ENCODE measurements at places on chromosomes 5 and 9. TPM values are rescaled to one million over a fixed set of nuclear protein-coding genes. Genes with fewer than 3 reads are reported as not detected.

DNA sequence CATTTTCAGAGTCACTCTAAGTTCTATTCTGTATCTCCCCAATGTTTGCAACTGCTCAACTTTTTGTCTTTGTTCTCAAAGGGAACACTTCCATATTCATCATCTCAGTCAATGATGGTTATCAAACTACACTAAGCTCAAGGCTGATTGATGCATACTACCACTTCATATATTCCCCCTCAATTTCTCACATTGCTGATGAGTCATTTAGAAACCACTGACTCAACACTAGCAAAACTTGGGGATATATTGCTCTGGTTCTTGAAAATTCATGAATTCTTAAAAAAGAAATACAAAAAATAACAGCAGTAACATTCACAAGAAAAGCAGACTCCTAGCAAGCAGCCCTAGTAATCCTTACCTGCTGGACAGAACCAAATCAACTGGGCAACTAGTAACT, 52.2 kb downstream of the ABHD17B start:
- no peak for DNase-seq
- H3K27me3 ChIP-seq: no peaks in the 10 kb centered on the region
- no peaks in the 10 kb centered on the region for H3K36me3 ChIP-seq

GRCh38 chr5:168608386-168608785, 29.2 kb upstream of the PANK3 start:
- no peak overlapping the region for H3K4me3 ChIP-seq
- no peaks in the 10 kb centered on the region for H3K27me3 ChIP-seq
- DNase-seq: no peak
- no peak overlapping the region for H3K27ac ChIP-seq
- no peaks in the 10 kb centered on the region for H3K4me1 ChIP-seq

GRCh38 chr5:91978221-91978882, 595.2 kb upstream of the ARRDC3 start:
- no peak for DNase-seq
- H3K27me3 ChIP-seq: no peaks in the 10 kb centered on the region
- no peak overlapping the region for H3K4me3 ChIP-seq
- no peak overlapping the region for H3K27ac ChIP-seq

GRCh38 chr5:91224456-91224855, 158.7 kb downstream of the ARRDC3 start:
- no peaks in the 10 kb centered on the region for H3K27me3 ChIP-seq
- H3K4me3 ChIP-seq: no peak overlapping the region
- H3K36me3 ChIP-seq: no peaks in the 10 kb centered on the region
- DNase-seq: no peak
- H3K27ac ChIP-seq: no peak overlapping the region

- no peak overlapping the region for H3K4me3 ChIP-seq
- H3K27ac ChIP-seq: peak overlapping the region; percentile 18
- H3K4me1 ChIP-seq: no peaks in the 10 kb centered on the region
- no peak for DNase-seq
- no peaks in the 10 kb centered on the region for H3K36me3 ChIP-seq
These were observed 10.7 kb upstream of the SPARC start for GRCh38 chr5:151697452-151697851.

- H3K27ac ChIP-seq: no peak overlapping the region
- H3K4me1 ChIP-seq: no peaks in the 10 kb centered on the region
- DNase-seq: no peak
- no peak overlapping the region for H3K4me3 ChIP-seq
- H3K36me3 ChIP-seq: no peaks in the 10 kb centered on the region
- no peaks in the 10 kb centered on the region for H3K27me3 ChIP-seq
These were observed 460.2 kb downstream of the GADD45G start for GRCh38 chr9:90064971-90065370.

DNA sequence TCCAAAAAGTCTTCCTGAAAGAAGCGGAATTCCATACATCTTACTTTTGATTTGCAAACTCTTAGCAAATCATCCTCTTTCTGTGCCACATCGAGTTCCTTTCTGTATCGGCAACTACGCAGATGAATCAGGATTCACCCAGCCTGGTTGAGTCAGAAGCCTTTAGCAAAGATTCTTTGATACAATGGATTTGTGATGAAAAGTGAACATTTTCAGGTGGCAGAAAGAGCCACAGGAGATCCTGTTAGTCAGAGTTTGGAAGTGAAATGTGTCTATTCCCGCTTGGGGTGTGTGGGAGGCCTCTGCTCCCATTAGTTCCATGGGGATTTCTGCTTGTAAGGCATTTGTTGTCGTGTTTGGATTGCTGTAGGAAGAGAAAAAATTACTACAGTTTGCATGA, 351.8 kb upstream of the WWC1 start:
- no peaks in the 10 kb centered on the region for H3K4me1 ChIP-seq
- no peak overlapping the region for H3K4me3 ChIP-seq
- no peaks in the 10 kb centered on the region for H3K27me3 ChIP-seq
- H3K27ac ChIP-seq: no peak overlapping the region
- DNase-seq: no peak
- H3K36me3 ChIP-seq: no peaks in the 10 kb centered on the region

DNA sequence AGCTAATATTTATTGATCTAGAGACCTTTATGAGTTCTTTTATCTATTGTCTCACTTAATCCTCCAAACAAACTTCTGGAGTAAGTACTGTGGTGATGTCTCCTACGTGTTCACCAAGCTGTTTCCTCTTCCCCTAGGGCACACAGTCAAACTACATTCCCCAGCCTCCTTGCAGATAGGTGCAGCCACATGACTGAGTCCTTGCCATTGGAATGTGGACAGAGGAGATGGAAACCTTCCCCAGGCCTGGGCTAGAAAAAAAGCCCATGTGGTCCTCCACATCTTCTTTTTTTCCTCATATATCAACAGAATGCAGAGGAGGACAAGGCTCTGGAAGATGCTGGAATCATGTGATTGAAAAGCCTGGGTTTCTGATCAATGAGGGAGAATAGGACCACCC, 88.0 kb downstream of the ANKRD55 start:
- no peak for DNase-seq
- no peaks in the 10 kb centered on the region for H3K27me3 ChIP-seq
- H3K36me3 ChIP-seq: no peaks in the 10 kb centered on the region
- no peak overlapping the region for H3K4me3 ChIP-seq
- H3K4me1 ChIP-seq: peaks cover 5% of the 10 kb centered on the region

GRCh38 chr9:38196714-38197113, 127.7 kb upstream of the SHB start:
- H3K4me3 ChIP-seq: no peak overlapping the region
- no peaks in the 10 kb centered on the region for H3K36me3 ChIP-seq
- H3K4me1 ChIP-seq: peaks cover 16% of the 10 kb centered on the region
- H3K27ac ChIP-seq: no peak overlapping the region
- H3K27me3 ChIP-seq: no peaks in the 10 kb centered on the region

DNA sequence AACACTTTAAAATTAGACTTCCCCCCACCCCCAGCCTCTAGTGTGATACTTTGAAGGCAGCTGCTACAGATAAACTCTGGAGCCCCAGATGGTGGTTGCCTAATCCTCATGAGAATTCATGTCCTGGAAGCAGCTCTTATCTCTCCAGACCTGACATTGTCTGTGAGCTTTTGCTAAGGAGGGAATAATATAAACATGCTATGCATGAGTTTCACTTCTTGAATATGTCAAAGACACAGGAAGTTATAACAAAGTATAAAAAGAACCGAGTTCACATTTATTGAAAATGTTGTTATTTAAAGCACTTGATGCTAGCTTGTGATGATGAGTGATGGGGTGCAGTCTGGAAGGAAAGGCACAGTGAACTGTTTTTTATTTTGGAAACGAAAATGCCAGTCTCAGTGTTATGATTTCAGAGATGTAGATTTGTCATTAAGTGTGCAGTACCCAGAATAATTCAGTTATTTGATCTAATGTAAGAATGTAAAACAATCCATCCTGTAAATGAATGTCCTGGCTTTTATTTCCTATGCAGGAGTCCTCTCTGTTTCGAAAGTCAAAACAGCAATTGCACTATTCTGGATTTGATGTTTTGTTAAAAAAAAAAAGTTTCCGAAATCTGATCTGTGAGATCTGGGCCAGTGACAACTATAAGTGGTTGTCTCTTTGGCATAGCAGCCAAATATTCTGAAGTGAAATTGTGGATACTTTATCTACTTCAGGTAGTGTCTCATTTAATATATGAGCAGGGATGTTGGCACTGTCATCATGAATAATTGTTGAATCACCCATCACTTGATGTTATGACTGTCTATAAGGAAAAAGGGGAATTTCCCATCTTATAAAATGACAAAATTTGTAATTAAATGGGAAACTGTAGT, 77.0 kb downstream of the ZCCHC7 start:
- H3K36me3 ChIP-seq: no peaks in the 10 kb centered on the region
- H3K4me1 ChIP-seq: peaks cover 20% of the 10 kb centered on the region
- no peak overlapping the region for H3K4me3 ChIP-seq
- DNase-seq: no peak
- no peaks in the 10 kb centered on the region for H3K27me3 ChIP-seq
- no peak overlapping the region for H3K27ac ChIP-seq

DNA sequence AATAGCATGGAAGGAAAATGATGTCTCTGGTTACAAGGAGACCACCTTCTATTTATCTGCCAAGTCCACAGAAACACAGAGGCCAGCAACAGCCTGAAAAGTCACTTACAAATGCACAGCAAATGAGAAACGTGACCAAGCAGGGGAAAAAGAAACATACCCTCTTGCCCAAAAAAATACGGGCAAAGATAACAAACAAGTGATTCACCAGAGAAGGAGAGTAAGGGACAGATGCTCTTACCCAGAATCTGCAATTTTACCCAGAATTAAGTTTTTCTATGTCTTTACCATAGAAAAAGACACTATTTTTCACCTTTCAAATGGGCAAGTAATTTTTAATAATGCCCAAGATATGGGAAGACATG, 28.1 kb downstream of the CAMSAP1 start:
- H3K27ac ChIP-seq: no peak overlapping the region
- H3K36me3 ChIP-seq: peaks cover 13% of the 10 kb centered on the region
- no peak overlapping the region for H3K4me3 ChIP-seq
- no peak for DNase-seq

DNA sequence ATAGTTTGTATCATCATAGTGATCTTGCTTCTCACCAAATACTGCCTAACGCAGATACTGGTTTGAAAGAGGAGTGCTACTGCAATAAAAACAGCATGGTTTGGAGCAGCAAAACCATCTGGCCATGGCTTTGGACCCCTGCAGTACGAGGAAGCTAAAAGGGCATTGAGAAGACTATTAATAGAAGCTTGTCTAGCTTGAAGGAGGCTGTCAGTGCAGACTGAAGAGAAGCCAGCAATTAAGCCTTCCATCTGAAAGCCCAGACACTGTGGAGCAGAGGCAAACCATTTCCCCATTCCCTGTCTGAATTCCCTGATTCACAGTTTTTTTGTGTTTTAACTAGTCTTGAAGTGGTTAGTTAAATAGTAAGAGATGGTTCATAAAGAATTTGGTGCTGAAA, 281.6 kb downstream of the PTPRD start:
- H3K4me3 ChIP-seq: no peak overlapping the region
- no peak for DNase-seq
- H3K36me3 ChIP-seq: no peaks in the 10 kb centered on the region
- no peak overlapping the region for H3K27ac ChIP-seq

- no peaks in the 10 kb centered on the region for H3K27me3 ChIP-seq
- H3K4me1 ChIP-seq: no peaks in the 10 kb centered on the region
- H3K36me3 ChIP-seq: no peaks in the 10 kb centered on the region
- H3K4me3 ChIP-seq: no peak overlapping the region
These were observed 71.3 kb downstream of the LIX1 start for GRCh38 chr5:97071101-97071500.

DNA sequence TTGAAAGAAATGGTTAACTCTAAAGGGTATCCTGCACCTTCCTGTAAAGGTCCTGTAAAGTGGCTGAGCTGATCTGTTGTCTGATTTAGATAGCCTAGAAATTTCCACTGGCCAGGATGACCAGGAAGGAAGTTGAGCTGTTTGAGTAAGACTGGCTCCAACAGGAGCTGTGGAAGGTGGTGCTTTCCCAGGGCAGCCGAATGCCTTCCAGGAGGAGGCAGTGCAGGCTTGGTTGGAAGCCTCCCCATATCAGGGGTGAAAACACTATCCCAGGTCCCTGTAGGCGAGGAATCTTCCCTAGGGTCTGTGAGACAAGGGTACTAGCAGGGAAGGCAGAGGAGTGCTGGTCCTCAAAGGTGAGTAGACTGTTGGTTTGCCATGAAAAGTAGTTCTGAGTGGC, 98.4 kb downstream of the LIX1 start:
- no peaks in the 10 kb centered on the region for H3K36me3 ChIP-seq
- peaks cover 5% of the 10 kb centered on the region for H3K4me1 ChIP-seq
- H3K27ac ChIP-seq: no peak overlapping the region
- H3K4me3 ChIP-seq: no peak overlapping the region
- peak; percentile 45 for DNase-seq
- no peaks in the 10 kb centered on the region for H3K27me3 ChIP-seq

- no peaks in the 10 kb centered on the region for H3K27me3 ChIP-seq
- no peak for DNase-seq
- H3K36me3 ChIP-seq: no peaks in the 10 kb centered on the region
- no peak within 1 kb of the TSS for H3K4me3 ChIP-seq
- H3K4me1 ChIP-seq: peaks cover 17% of the 10 kb centered on the region
- peak within 1 kb of the TSS; percentile 79 for H3K27ac ChIP-seq
These were observed at the start of gene PDCD1LG2 for GRCh38 chr9:5510360-5510931. PDCD1LG2 (plus strand) TSS chr9:5510531; CDS start chr9:5522547, 12,016 bp downstream.

GRCh38 chr9:132181796-132182313, 20.0 kb downstream of the NTNG2 start:
- H3K4me1 ChIP-seq: peaks cover 3% of the 10 kb centered on the region
- no peak overlapping the region for H3K4me3 ChIP-seq
- H3K36me3 ChIP-seq: no peaks in the 10 kb centered on the region
- no peaks in the 10 kb centered on the region for H3K27me3 ChIP-seq
- no peak for DNase-seq

- DNase-seq: no peak
- H3K27ac ChIP-seq: no peak overlapping the region
- no peaks in the 10 kb centered on the region for H3K27me3 ChIP-seq
- H3K4me1 ChIP-seq: peaks cover 19% of the 10 kb centered on the region
- no peaks in the 10 kb centered on the region for H3K36me3 ChIP-seq
These were observed 904 bp upstream of the BSPRY start for GRCh38 chr9:113348437-113348836.

- no peaks in the 10 kb centered on the region for H3K36me3 ChIP-seq
- no peak for DNase-seq
- no peaks in the 10 kb centered on the region for H3K4me1 ChIP-seq
- no peaks in the 10 kb centered on the region for H3K27me3 ChIP-seq
- no peak overlapping the region for H3K27ac ChIP-seq
These were observed 192.2 kb downstream of the DMAC1 start for GRCh38 chr9:7607421-7607820.

NSMF gene
- 26.2 TPM for total RNA-seq

UBE2QL1 gene
- not detected for total RNA-seq

PKN3 gene
- 16.9 TPM for total RNA-seq

DTWD2 gene
- 14.7 TPM for total RNA-seq

PCDHGB6 gene
- 7.3 TPM for total RNA-seq

TMEM215 gene
- not detected for total RNA-seq

CMBL gene
- total RNA-seq: 8.4 TPM

Measured in upper lobe of left lung (tissue), 6 donors.